Cerebellar nuclear complex (tissue), 1 donor: ENCODE measurements at places on chromosomes 6 and 20.

- DNase-seq, result no peak
Measured at GRCh38 chr20:53466279-53466678, 127.4 kb downstream of the ZNF217 start.

DNA sequence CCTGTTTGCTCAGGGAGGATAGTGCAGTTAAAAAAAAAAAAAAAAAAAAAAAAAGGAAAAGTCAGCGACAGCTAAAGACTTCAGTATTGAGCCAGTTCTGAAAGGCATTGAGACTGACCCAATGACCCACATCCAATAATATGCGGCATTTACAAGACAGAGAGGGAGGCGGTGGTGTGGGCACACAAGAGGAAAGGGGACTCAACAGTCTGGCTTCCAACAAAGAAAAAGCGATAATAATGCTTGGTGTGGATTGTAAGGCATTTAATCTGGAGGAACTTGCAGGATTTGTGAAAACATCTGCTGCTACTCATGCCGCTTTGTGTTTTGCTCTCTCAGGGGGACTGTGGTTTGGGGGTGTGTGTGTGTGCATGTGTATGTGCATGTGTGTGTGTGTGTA is 784.3 kb upstream of the CHD6 start:
- DNase-seq, result no peak

DNA sequence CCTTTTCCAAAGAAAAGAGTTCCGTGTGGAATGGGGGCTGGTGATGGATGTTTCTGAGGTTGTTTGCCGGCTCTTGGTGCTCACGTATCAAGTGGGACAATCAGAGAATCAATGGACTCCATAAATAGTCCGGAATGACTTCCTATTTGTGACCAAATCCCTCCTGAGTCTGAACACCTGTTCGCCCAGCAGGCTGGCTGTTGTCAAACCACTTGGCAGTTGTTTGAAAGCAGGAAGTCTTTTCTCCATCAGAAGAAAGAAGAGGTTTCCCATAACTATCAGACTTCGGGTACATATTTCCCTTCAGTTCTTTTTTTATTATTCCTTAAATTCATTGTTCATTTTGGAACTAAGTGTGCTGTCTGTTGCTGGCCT is 154.7 kb upstream of the RIN2 start:
- no peak for DNase-seq

- no peak for DNase-seq
Measured at GRCh38 chr6:113825781-113826180, 31.4 kb upstream of the MARCKS start.

GRCh38 chr20:10972219-10972860 is 298.5 kb upstream of the JAG1 start:
- no peak for DNase-seq

DNA sequence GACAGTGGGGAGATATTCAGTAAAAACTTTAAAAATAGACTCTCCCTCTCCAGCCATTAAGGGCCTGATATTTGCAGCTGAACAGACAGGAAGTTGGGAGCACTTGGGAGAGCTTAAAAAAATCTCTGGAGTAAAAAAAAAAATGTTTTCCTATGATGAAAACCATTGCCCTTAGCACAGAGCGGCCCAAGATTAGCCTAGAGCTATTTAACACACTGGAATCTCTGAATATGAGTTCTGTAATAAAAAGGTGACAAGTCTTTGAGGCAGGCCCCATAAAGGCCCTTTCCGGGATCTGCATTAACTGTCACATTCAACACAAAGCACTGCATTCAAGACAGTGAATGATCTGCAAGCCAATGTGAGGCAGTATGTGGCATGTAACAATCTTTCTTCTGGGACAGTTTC is 393.7 kb downstream of the ZFAND3 start:
- DNase-seq, result no peak

DNA sequence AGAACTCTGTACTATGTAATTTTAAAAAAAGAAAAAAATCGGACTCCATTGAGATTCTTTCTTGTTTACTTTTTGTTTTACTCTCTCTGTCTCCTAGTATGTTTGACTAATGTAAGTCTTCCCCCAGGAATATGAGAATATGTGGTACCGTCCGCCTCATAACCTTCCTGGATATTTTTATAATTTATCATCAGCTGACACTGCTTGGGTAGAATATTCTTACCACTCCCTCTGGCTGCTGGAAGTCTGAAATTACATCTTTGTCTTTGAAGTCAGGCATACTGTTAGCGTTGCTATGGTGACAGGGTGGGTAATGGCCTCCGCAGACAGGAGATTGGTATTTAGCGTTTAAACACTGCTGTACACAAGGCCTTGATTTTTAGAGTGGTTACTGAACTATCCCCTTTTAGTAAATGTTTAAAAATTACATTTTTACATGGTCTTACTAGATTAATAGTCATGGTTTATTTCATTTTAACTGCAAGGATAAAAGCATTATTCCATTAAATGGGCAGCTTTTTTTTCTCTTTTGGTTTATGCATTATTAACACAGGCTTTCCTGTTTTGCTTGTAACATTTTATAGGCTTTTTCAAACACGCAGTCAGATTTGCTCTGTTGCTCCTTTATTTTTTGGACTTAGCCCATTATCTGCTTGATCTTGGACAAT is 176.4 kb downstream of the ARID1B start:
- no peak for DNase-seq

- no peak for DNase-seq
Measured at GRCh38 chr6:89413006-89413400, 930 bp upstream of the RRAGD start.

GRCh38 chr6:134250776-134251175 is 67.1 kb downstream of the SGK1 start:
- DNase-seq, result no peak

DNA sequence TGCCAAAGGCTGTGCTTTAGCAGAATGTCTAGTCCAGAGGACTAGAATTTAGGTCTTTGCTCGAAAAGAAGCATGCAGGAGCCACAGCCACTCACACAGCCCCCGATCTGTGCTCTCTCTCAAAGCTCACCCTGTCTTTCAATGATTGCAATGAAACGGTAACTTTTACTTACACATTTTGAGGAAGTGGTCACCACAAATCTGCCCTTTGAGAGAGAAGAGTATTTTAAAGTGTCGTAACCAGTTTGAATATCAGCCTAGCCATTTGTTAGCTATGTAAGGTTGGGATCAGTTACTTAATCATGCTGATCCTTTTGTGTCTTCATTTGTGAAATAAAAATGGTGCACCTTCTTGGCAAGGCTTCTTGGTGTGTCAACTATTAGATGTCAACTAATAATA is 209.0 kb downstream of the TFAP2A start:
- no peak for DNase-seq

DNA sequence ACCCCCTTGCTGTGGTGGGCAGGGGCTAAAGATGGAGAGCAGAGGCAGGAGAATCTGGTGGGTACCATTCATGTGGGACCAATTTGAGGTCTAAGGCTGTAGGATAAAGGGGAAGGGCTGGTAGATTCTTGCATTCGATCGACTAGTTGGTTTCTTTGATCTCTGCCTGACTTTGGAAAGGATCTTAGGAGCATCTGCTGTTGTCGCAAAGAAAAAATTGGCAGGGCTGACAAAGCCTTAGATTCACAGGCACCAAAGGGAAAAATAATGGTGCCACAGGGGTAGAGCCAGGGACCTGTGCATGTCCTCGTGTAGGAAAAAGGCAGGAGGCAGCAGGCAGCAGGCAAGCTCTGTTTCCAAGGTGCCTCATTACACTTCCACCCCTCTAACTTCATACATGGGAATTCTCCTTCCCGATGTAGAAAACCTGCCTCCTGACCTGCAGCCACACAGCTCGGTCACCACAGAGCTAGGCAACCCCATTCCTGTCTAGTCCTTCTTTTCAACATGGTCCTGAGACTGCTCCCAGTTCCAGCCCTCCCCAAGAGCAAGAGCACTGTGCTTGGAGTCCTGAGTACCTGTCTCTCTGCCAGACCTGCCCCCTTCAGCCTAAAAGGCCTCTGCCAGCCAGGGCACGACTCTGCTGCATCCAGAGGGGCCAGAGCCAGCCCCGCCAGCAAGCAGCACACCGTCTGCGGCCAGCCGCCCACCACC is 71.9 kb downstream of the FGD2 start:
- DNase-seq, result no peak

- DNase-seq, result no peak
Measured at GRCh38 chr6:97066056-97066455, 141.5 kb downstream of the KLHL32 start.

DNA sequence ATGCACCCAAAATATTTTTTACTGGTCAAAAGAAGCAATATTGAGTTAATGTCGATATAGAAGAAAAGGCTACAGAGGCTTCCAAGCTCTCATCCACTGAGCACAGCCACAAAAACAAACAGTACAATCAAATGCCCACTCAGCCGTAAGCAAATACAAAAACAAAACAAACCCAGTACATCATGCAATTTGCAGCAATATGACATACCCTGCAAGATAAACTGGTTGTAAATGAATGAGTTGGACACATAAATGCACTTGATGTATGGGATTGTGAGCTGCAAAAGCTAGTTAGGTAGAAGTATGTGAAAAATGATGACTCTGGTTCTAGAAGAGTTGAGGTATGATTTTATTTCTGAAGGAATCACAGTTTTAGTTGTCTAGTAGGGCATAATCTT is 83.9 kb downstream of the SESN1 start:
- no peak for DNase-seq

DNA sequence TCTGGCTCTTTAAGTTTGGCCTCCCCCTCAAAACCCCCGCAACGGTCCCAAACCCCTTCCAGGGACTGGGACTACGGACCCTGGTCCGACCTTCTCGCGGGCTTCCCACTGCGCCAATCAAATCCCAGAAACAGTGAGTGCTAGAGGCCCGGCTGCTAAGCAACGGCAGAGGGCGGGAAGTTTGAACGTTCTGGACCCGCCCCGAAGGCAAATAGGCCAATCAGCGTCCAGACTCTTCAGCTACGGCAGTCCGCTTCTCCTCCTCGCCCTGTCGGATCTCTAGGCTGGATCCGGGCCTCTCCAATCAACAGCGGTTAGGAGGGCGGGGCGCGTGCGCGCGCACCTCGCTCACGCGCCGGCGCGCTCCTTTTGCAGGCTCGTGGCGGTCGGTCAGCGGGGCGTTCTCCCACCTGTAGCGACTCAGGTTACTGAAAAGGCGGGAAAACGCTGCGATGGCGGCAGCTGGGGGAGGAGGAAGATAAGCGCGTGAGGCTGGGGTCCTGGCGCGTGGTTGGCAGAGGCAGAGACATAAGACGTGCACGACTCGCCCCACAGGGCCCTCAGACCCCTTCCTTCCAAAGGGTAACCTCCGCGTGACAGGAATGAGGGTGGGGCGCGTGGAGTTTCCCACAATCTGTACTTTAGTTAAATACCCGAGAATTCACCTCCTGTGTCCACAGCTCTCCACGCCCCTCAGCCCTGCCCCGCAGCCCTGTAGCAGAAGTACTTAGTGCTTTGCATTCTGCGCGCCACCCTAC is at the start of gene MSH5:
Gene MSH5, plus strand, starts transcription at position 367 of the 758 bp plus-strand sequence. CDS start 462 bp downstream, outside the sequence.
- peak; percentile 93 for DNase-seq

- no peak for DNase-seq
Measured at GRCh38 chr6:88725111-88725975, 238.1 kb downstream of the RNGTT start.

DNA sequence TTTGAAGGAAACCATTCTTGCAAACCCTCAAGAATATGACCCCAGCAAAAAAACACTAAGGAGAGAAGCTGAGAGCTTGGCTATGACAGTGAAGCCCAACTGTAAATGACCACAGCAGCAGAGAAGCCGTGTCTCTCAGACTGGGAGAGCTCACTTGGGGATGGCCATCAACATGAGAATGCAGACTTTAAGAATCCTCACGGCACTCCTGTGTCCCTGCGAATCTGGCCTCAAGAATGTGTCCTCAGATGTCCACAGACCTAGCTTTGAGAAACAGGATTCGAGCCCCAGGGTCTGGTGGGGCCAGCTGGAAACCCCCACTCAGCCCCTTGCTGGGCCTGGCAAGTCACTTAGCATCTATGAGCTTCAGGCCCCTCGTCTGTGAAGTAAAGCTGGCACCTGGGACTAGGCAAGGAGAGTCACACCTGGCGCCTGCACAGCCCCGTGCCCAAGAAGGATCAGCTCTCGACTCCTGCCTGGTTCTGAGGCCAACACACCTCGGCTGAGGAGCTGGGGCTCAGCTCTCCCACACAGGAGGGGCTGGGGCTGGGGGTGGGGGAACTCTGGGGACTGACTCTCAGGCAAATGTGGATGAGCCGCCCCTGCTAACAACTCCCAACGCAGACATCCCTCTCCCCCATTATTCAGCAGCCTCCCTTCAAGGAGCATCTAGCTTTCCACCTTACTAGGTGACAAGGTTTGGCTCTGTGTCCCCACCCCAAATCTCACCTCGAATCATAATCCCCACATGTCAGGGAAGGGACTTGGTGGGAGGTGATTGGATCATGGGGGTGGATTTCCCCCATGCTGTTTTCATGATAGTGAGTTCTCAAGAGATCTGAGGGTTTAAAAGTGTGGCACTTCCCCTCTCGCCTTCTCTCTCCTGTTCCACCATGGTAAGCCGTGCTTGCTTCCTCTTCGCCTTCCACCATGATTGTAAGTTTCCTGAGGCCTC is 97.7 kb downstream of the GRM4 start:
- no peak for DNase-seq

DNA sequence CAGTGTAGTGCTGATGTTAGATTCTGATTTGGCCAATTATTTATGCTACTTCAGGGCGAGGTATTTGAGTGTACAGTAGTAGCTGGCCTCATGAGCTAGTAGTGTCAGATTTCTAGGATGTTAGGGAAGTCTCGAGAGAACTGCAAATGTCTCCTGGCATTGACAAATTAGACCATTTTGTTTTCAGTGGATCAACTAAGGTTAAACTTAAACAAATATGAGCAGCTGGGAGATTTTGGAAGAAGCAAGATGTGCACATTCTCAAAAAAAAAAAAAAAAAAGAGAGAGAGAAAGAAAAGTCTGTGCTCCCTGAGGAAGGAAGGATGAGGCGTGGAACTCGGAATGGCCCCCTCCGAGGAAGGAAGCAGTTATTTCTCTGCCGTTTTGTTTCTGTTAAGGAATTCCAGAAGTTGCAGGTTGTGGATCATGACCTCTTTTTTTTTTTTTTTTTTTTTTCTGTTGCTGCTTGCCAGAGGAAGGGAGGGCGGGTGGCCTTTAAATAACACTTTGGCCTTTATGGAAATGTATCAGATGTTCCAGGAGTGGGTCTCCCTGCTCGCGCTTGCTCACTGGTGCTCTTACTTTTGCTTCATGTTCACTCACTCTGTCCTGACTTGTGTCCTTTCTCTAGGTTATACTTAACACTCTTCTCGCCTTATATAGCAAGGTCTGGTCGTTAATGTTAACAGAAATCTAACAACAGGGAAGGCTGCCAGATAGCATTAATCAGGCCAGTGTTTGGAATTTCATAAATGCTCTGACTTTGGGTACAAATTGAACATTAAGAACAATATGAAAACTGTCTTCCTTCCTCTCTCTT is 124.4 kb downstream of the TCP11 start:
- no peak for DNase-seq

DNA sequence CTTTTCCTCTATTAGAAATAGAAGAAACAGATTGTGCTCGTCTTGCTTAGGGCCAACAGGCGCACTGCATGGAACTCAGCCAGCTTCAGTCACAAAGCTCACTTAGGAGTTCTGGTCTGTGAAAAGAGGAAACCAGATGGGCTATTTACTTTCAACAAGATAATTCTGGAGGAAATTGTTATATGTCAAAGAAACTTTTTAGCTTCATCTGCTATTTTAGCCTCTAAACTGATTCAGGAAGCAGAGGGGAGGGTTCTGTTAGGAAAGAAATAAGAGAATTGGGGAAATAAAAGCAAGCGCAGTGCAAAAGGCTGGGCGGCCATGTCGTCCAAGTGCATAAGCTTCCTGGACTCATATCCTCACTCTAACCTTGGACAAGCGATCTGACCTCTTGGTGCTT is 21.3 kb downstream of the PRKN start:
- DNase-seq, result no peak

- no peak for DNase-seq
Measured at GRCh38 chr6:25387483-25387882, 108.3 kb downstream of the CARMIL1 start.
